SK-N-SH (cell line): ENCODE measurements at places on chromosomes 16 and 17. TPM values are rescaled to one million over a fixed set of nuclear protein-coding genes. Genes with fewer than 3 reads are reported as not detected.

Gene EIF1
- polyA plus RNA-seq = 300 and 336 TPM in 2 replicates

Gene FOXF1
- 0.02 TPM in 1 of 2 replicates, not detected in the other for polyA plus RNA-seq

Gene CLEC18A
- 0.15 and 0.20 TPM in 2 replicates for polyA plus RNA-seq

Gene OTOA
- 0.02 TPM in 2 replicates for polyA plus RNA-seq

Gene PMFBP1
- polyA plus RNA-seq = 0.16 and 0.21 TPM in 2 replicates

Gene CENPX
- 247 and 255 TPM in 2 replicates for polyA plus RNA-seq

Gene ACAP1
- polyA plus RNA-seq = 0.71 and 6.4 TPM in 2 replicates

Gene KRT33A
- polyA plus RNA-seq = not detected in 2 replicates

Gene SNAI3
- polyA plus RNA-seq = 0.03 and 0.18 TPM in 2 replicates

Gene KIF2B
- polyA plus RNA-seq = not detected in 2 replicates

Gene G6PC1
- polyA plus RNA-seq = not detected in 2 replicates

Gene UNC45B
- not detected in 2 replicates for polyA plus RNA-seq

Gene DNAI2
- not detected in 2 replicates for polyA plus RNA-seq

- no peak for DNase-seq
Observed at GRCh38 chr16:7650431-7650830, 317.8 kb downstream of the RBFOX1 start.

DNA sequence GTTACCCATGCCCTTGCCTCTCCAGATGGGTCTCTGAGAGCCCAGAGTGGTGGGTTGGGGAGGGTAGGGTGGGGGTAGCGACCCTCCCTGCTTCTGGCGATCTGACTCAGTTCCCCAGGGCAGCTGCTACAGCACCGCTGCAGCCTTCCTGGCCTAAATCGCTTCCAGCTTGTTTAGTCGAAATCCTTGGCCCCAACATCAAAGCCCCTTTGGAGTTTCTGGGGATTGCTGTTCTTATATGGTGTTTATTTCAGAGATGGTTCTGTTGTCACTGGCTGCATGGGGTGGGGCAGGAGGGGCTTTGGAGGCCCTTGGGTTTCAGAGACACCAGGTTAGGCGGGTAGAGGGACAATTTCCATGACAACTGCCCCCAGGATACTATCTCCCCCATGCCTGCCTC, 35.9 kb downstream of the FZD2 start:
- no peak for DNase-seq

DNA sequence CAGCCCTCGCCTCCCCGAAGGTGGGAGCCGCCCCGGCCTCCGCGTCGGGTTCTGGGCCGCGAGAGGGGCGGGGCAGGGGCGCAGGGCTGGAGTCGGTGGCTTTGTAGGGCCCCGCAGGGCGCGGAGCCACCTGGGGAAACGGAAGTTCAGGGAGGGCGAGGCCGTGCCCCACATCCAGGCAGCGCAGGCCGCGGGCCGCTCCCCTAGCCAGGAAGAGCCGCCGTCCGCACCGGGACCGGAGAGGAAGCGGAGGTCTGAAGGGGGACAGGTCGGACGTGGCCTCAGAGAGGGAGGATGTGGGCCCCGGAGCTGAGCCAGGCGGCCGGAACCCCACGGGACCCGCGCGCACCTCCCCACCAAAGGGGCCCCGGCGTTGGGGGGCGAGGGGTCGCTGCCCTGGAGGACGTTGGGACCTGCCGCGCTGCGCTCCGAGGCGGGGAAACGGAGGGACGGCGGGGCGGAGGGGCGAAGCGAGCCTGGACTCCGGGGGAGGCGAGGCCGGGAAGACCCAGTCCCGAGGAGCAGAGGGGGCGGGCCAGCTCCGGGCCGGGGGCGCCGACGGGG, 482 bp upstream of the SLC16A3 start:
- no peak for DNase-seq

- no peak for DNase-seq
Observed at GRCh38 chr16:65782611-65783600, 583.6 kb upstream of the CDH5 start.

DNA sequence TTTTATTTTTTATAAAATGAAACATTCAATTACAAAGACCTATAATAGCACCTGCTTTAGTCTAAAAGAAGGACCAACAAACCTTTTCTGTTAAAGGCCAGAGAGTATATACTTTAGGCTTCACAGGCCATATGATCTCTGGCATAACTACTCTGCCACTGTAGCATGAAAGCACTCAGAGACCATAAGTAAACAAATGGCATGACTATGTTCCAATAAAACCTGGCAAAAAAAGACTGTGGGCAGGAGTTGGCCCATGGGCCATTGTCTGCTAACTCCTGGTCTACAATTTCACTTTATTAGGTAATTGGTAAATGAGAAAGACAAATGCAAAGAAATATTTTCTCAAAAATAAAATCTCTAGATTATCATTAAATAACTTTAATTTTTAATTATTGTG, 14.9 kb downstream of the CEP112 start:
- DNase-seq = no peak

- no peak for DNase-seq
Observed at GRCh38 chr16:60041671-60042070, 1307.6 kb upstream of the GOT2 start.

- peak; percentile 56 for DNase-seq
Observed at GRCh38 chr16:46629331-46630219, 8.4 kb upstream of the SHCBP1 start.

DNA sequence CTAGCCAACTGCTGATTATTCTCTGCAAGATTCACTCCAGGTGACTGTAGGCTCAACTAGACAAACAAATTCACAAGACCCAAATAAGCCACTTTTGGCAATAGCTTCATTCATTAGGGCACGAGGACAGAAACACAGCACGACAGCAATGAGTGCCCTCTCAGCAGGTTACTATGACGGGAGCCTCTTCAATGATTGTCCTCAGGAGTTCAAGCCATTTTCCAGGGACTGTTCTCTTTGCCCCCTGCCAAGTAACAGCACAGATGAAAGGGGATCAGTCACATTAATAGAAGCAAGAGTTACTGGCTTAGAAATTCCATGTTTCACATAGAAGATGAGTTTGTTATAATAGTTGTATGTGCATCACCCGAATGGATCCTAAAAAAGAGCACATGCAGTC, 712.2 kb downstream of the CDH8 start:
- DNase-seq = no peak

DNA sequence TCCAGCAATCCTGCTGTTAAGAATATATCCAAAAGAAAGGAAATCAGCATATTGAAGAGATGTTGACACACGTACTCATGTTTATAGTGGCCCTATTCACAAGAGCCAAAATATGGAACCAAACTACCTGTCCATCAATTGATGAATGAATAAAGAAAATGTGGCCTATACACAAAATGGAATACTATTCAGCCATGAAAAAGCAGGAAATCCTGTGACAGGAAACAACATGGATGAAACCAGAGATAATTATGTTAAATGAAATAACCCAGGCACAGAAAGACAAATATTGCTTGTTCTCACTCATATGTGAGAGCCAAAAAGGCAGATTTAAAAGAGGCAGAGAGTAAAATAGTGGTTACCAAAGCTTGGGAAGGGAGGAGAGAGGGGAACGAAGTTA, 127.1 kb downstream of the KCNJ2 start:
- no peak for DNase-seq

DNA sequence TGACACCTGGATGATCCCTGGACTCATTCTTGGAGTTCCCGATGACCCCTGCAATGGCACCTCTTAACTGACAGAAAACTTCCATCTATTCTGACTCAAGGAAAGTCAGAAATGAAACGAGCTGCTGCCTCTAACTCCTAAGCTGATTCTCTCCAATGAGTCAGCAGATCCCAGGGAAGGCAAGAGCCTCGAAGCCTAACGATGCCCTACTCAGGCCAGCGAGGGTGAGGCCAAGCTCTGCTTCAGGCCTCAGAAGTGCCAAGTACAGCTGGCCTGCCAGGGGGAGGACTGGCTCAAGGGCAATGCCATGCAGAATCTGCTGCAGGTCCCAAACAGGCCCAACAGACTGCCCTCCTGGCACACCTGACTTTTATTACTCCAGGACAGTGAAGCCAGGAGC, 36.3 kb downstream of the PLXDC1 start:
- no peak for DNase-seq

- no peak for DNase-seq
Observed at GRCh38 chr17:27546624-27547300, 84.2 kb upstream of the LGALS9 start.

DNA sequence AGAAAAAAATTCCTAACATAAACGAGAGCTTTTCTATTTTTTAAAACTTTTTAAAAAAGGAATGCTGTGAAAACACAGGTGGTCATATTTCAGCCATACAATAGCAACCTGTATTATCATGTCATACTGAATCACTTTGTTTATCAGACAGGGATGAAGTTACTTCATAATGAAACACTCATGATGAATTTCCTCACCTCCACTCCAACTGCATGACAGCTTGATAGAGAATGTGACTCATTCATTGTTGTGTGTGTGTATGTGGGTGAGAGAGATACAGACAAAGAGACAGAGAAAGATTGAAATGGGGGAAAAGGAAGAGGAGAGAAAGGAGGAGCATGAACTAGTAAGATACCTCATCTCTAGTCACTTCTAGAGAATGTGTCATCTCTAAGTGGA, 109.0 kb downstream of the SYCE1L start:
- no peak for DNase-seq

- no peak for DNase-seq
Observed at GRCh38 chr17:30101686-30102390, 14.8 kb upstream of the NSRP1 start.

- DNase-seq = no peak
Observed at GRCh38 chr16:65519402-65519801, 397.5 kb upstream of the CDH11 start.

DNA sequence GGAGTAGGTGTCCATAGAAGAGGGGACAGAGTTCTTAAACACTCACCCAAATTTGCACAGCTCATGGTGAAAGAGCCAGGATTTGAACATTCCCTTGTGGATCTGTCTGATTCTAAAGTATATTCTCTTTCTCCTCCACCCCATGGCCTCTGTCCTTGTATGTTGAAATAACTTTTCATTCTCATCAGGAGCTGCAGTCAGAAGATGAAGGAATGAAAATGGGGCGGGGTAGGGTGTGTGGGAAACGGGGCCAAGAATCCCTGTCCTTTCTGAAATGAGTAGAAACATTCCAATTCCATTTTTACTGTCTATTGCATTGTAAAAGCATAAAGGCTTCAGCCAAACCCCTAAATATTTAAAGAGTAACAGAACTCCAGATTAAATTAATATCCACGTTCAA, 42.8 kb downstream of the NOG start:
- DNase-seq = no peak

DNA sequence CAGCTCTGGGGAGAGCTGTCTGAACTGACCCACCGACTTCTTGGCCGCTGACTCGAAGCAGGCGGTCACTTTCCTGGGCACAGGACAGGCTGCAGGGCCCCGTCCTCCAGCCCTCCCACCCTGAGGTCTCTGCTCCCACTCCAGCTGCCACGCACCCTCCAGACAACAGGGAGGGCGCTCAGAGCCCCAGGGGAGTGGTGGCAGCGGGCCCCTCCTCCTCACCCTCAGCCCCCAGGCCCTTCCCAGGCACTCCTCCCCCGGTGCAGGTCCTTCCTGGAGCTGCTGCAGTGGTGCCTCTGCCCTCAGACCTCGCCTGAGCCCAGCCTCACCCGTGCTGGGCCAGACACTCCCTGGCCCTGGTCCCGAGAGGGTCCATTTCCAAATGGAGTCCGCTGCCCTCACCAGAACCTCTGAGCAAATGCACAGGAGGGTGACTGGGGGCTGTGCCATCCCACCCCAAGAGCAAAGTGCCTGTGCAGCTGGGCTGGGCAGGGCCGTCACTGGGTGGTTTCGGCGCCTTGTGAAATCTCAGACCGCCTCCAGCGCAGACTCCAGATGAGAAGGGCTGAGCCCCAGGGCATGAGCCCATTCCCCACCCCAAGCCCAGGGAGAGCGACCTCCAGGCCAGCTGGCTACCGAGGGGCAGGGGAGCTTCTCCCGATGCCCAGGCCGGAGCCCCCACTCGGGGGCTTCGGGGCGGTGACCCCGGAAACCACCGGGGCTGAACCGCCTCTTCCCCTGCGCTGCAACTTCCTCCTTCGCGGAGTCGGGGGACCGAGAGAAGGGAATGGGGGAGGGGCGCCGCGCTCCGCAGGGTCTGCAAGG, 717 bp downstream of the CYBA start:
- DNase-seq = peak; percentile 71

DNA sequence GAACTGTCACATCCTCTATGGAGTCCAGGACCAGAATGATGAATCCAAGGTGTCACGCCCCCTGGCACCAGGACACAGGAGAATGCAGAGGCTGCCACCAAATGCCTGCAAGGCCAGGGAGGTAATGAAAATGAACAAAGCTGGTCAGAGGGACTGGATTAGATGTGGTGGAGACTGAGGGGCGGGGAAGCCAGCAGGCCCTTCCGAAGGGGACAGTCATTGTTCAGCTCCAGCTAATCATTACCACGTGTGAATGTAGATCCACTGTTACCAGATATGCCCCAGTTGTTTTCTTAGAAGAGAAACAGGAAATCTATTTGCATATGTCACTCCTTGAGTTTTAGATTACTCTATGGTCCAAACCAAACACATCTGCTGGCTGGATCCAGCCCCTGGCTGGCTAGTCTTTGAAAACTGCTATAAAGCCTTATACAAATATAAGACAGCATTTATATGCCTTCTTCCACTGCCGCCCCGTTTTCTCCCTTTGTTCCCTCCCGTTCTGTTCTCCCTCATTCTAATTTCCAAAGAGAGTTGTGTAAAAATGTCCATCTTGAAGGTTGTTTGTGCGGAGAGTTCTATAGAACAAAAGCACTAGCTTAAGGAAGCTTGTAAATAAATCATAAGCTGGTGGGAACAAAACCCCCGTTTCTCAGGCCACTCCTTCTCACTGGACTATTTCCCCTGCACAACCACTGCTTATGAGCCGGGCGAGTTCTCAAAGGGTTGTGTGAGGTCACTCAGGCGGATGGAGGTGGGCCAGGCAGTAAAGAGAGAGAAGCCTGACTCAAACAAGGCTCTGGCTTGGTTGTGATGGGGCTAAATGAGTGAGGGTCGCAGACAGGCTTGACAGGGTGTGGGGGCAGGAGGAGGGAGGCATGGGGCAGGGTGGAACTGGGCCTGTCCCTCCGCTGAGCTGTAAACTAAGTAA, 14.2 kb downstream of the CRYM start:
- peak; percentile 79 for DNase-seq

DNA sequence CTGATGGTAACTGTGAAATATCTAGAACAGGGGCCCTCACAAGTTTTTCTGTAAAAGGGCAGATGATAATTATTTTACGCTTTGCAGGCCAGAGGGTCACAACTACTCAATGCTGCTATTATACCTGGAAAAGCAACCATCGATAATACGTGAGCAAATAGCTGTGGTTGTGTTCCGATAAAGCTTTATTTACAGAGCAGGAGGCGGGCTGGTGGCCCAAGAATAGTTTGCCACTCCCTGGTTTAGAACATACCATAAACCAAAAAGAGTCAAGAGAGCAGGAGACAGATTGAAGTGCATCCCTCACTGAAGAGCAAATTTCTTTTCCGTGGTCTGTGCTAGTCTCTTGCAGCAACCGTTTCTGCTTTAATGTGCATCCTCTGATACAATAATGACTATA, 77.9 kb upstream of the DYNLRB2 start:
- no peak for DNase-seq

- DNase-seq = peak; percentile 63
Observed at GRCh38 chr17:39026980-39027451, 59.8 kb upstream of the FBXO47 start.
